ENCODE measurements at places on chromosomes 6 and 20.

GRCh38 chr6:79993911-79994309 lies 10.5 kb upstream of the TTK start:
- DNase-seq = no peak

GRCh38 chr6:105791583-105792318 lies 294.4 kb upstream of the PRDM1 start:
- DNase-seq = no peak

- no peak for DNase-seq
Observed at GRCh38 chr6:27720607-27721580, 191.3 kb downstream of the OR2B2 start.

GRCh38 chr6:34151321-34152041 lies 5.6 kb upstream of the GRM4 start:
- no peak for DNase-seq

GRCh38 chr6:69570106-69570505 lies 226.7 kb downstream of the LMBRD1 start:
- DNase-seq = no peak

DNA sequence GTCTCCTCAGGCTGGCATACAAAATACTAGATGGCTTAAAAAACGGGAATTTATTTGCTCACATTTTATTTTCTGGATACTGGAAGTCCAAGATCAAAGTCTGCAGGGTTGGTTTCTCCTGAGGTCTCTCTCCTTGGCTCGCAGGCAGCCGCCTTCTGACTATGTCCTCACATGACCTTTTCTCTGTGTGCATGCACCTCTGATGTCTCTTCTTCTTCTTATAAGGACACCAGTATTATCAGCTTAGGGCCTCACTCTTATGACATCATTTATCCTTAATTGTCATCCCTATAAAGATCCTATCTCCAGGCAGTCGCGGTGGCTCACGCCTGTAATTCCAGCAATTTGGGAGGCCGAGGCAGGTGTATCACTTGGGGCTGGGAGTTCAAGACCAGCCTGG lies 9.3 kb upstream of the TRIM27 start:
- DNase-seq = no peak

Measured in cortex of kidney (tissue), 1 donor.